ENCODE measurements at places on chromosomes 5 and 9.

GRCh38 chr9:80701061-80701460 lies 988.3 kb downstream of the TLE1 start:
- DNase-seq, result no peak

- DNase-seq, result no peak
These were observed 329.5 kb downstream of the ICE1 start for GRCh38 chr5:5751987-5752386.

GRCh38 chr5:34034534-34035327 lies 8.3 kb downstream of the C1QTNF3 start:
- DNase-seq, result no peak

- no peak for DNase-seq
These were observed 118.9 kb upstream of the LPCAT1 start for GRCh38 chr5:1642621-1643061.

DNA sequence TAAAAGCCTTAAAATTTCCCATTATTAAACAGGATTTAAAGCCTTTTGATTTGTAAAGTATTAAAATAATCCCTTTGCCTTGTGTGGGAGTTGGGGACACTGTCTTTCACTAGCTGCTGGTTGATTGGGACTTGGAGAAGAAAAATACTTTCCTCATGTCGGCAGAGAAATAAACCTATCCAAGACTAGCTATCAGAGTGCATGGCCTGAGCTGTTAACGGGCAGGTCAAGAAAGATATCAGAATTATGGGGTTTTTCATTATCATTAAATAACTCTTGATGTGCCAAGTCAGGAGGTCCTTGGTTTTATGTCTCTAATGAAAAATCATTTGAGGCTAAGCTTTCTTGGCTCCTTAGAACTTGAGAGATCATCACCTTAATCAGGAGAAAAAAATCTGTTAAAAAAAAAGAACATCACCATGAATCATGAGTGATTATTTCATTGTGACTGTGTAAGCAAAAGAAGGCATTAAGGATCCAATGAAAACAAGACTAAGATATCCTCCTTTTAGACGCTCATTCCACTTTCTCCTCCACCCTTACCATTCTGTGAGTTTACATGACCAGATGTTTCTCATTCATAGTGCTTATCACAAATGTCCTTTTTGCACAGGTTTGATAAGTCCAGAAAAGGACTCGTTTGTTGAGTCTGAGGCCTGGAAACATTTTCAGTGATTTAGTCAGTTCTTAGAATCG lies 140.4 kb upstream of the EGFLAM start:
- no peak for DNase-seq

DNA sequence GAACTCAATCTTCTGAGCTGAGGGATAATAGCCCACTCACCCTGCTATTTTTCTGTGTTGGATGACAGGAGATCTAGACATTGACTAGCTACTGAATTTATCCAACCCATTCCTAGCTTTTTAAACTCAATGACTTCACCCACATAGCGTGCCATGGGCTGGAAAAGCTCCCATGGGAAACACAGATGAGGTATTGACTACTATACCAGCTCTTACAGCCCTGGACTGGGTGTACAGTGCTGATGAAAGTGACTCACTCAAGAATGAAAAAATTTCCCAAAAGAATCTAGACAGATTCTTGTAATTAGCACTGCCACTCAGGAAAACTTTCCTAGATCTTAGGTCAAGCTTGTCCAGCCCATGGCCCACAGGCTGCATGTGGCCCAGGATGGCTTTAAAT lies 72.7 kb upstream of the NREP start:
- no peak for DNase-seq

GRCh38 chr9:75185585-75186170 lies 97.4 kb downstream of the OSTF1 start:
- peak; percentile 63 for DNase-seq

- DNase-seq, result no peak
These were observed 39.4 kb downstream of the SMIM23 start for GRCh38 chr5:171825051-171825450.

DNA sequence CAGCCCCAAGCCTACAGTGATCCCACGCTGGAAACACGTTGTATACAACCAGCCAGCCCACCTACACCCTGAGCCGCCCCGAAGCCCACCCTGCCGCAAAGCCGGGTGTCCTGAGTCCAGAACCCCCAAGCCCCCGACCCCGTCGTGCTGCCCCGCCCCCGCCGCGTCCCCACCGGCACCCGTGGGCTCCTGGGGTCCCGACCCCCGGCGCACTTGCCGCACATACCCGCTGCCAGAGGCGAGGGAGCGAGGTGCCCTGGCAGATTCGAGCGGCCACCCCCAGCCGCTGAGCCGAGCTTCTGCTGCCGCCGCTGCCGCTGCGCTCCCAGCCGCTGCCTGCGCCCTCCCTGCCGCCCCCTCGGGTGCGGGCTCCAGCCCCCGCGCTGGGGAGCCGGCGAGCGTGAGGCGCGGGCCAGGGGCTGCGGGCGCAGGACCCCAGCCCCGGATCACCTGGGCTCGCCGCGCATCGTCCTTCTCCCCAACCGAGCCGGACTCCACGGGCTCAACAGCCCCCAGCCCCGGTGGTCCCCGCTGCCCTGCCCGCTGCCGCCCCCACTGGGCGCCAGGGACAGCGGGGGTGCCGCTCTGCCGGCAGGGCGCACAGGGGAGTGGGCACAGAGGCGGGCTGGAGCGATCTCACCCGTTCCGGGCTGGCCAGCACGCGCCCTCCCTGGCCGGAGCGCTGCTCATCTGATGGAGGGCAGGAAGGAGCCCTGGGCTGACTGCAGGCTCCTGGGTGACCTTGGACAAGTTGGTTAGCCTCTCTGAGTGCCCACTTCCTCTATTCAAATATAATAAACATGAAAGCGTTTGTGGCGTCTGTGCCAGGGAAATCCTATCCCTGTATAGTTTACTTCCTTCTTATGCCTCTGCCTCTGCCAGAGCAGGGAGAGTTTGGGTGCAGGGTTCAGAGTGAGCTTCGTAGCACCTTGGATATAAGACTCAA lies at the start of gene HTR4:
Gene HTR4, minus strand, starts transcription at position 692 of the 946 bp plus-strand sequence. CDS start 17,513 bp downstream, outside the sequence.
- DNase-seq, result no peak

DNA sequence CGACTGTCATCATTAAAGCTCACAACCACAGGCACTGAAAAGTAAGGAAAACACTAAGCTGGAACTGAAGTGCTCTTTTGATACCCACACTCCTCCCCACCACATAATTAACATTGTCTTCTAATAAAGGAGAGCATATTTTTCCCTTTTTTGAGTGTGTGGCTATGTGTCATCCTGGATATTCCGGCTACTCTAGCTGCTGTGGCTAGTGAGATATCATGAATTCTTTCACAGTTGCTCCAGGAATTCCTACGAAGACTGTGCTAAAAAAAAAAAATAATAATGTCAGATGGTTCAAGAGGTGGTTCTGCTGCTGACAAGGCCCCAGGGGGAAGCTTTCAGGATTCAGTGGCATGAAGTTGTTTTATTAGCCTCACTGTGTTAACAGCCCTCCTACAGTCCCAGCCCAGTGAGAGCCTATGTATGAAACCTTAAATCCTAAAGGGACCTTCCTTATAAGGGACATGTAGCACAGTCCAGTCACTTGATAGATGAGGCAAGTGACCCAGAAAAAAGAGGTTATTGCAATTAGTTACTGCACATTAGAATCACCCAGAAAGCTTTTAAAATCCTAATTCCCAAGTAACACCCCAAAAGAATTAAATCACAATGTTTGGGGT lies 46.6 kb downstream of the TMEM252 start:
- DNase-seq, result no peak

DNA sequence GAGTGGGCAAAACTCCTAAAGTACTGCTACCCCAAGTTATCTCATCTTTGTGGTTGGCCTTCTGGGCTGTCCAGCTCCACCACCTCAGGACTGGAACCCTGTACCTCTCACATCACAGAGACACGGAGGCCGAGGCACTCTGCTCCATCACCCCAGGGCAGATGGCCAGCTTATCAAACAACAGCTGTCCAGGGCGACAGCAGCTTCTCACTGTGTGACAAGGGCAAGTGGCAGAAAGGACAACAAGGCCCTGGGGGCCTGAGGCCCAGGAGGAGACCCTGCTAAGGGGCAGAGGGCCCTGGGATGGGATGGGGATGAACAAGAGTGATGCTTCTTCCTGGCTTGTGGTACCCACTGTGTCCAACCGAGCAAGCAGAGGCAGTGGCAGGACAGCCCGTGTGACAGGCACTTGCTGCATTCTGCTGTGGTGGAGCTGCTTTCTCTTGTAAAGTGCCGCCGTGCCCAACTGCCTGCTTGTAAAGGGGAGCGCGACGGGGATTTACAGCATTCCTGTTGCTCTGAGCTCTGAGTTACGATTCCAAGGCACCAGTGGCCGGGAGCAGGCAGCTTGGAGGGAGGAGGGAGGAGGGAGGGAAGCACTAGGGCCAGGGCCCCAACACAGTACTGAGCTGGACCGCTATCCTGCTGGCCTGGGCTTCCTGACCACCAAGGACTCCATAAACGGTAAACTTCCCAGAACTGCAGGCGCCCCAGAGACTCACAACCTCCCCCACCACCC lies 71.2 kb downstream of the SHB start:
- DNase-seq, result no peak

DNA sequence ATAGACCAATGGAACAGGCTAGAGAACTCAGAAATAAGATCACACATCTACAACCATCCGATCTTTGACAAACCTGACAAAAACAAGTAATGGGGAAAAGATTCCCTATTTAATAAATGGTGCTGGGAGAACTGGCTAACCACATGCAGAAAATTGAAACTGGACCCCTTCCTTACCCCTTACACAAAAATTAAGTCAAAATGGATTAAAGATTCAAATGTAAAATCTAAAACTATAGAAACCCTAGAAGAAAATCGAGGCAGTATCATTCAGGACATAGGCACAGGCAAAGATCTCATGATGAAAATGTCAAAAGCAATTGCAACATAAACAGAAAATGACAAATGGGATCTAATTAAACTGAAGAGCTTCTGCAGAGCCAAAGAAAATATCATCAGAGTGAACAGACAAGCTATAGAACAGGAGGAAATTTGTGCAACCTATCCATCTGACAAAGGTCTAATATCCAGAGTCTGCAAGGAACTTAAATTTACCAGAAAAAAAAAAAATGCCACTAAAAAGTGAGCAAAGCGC lies 43.8 kb downstream of the MRPS27 start:
- DNase-seq, result no peak

DNA sequence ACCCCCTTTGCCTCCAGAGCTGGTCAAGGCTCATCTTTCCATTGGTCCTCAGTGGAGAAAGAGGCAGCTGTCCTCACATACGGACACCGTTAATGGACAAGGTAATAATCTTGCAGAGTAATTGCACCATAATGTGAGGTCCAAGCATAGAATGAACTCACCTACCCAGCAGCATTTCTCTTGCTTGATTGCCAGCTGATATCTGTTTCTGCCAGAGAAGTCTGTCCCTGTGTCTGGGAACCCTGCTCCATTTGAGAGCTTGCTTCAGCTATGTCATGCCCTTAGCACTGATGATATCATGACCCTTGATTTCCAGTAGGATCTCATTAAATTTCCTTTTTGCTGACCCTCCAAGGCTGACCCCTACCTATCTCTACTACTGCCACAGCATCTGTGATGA lies 154.6 kb downstream of the PIK3R1 start:
- no peak for DNase-seq

DNA sequence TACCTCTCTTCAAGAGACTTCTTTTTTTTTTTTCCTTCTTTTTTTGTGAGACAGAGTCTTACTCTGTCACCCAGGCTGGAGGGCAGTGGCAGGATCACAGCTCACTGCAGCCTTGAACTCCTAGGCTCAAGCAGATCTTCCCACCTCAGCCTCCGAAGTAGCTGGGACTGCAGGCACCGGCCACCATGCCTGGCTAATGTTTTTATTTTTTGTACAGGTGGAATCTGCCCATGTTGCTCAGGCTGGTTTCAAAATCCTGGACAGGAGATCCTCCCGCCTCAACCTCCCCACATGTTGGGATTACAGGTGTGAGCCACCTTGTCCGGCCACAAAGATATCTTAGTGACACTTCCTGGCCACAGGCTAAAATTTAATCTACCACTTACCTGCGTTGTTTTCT lies 42.9 kb upstream of the F2RL1 start:
- DNase-seq, result no peak

GRCh38 chr5:78798673-78799029 lies 150.1 kb upstream of the LHFPL2 start:
- no peak for DNase-seq

DNA sequence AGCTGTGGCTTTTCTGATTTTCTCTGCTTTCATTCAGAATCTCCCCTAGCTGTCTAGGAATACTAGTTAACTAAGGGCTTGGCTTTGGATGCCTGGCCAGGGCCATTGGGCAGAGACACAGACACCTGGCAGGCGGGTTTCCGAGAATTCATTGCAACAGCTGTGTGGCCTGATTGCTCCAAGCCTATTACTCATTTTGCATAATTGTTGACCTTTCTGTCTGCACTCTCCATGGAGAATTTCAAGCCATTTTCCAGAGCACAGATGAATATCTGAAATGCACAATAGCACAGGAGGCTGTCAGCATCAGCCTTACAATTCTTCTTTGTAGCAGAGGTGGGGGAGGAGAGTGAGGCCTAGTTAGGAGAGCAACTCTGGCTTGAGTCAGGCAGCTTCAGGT lies 310.5 kb downstream of the DMAC1 start:
- DNase-seq, result no peak
